ENCODE measurements at places on chromosomes 4 and X.

DNA sequence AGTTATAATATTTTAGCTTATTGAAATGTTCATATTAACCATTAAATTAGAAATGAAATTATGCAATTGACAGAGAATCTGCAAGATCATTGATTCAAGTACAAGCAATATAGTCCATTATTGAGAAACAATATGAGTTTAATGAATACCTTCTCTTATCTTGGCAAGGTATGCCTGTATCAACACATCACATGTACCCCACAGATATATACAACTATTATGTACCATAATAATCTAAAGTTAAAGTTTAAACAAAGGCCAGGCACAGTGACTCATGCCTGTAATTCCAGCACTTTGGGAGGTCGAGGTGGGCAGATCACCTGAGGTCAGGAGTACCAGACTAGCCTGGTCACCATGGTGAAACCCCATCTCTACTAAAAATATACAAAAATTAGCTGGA, 514.7 kb downstream of the PCDH7 start:
- no peak for DNase-seq

- DNase-seq: no peak
These were observed 62.1 kb upstream of the XIAP start for GRCh38 chrX:123797543-123798447.

DNA sequence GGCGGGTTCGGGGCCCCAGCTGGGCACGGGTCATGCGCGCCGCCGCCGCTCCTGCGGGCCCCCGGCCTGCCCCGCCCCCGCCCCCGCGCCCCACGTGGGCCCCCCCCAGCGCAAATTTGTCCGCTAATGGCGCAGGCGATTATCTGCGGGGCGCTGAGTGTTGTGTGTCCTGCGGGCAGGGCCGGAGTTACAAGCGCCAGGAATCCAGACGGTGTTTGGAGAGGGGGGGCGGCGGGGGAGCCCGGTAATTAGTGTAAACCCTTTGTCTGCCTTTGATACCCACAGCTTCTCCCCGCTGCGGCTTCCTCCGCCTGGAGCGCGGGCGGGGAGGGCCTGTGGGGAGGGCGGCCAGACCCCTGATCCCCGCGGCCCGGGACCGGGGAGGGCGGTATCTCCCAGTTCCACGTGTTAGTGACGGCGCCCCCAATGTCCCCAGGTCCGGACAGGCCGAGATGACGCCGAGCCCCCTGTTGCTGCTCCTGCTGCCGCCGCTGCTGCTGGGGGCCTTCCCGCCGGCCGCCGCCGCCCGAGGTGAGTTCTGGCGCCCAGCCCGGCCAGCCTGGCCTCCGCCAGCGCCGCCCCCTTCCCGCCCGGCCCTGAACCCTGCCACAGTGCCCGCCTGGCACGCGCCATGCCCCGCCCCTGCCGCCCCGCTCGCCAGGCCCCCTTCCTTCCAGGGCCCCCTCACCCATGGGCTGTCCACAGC, 761 bp downstream of the FGFRL1 start:
- no peak for DNase-seq

DNA sequence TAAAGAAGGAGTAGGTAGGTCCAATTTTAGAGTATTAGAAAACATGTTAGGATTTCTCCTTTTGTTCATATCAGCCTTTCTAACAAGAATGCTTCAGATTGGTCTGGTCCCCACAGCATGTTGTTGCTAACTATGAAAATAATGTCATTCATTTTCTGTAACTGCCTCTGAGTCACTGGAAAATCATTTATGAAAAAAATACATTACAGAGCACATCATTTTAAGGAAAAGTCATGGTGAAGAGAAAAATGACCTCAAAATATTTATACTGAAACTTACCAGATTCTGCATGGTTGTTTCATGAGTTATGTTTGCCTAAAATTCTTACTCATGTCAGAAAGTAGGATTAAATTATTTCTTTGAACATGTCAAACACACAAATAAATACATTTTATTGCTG, 35.2 kb downstream of the DTHD1 start:
- DNase-seq: no peak

GRCh38 chr4:127641524-127641923, 8.8 kb downstream of the INTU start:
- DNase-seq: no peak

DNA sequence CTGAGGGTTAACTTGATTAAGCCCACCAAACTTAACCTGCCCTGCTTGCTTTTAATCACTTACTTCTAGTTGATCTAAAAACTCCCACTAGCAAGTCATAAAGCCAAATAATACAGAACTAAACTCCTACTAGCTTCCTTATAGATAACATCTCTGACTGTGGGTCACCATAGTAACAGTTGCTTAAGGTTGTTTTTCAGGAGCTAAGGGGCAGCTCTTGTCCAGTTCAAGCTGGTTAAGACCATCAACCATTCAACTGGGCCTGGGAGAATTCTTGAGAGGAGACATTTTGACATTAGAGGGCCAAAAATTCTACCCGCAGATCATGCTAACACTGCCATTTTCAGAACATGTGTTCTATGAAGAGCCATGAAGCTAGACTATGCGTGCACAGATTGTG, 67.0 kb downstream of the UCHL1 start:
- no peak for DNase-seq

Measured in cerebellar nuclear complex (tissue), 1 donor.